ENCODE measurements at places on chromosomes 1 and 21.

GRCh38 chr1:110555807-110556470, 37.0 kb upstream of the KCNA10 start:
- no peak for DNase-seq

DNA sequence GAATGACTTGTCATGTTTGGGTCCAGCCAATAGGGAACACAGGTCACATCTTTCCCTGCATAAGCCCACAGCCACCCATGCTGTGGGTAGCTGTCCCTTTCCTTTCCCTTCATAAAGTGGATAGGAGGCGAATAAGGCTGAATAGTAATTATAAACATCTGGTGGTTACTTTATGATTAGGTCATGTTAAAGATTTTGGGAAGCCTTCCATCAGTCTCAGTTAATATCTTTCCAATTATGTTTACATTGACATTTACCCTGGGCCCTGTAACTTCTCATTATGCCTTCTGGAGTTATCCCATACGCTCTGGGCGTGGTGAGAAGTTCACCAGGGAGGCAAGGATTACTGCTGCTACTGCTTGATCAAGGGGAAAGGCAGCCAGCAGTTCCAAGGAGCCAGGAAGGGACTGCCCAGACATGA, 197.2 kb downstream of the HLX start:
- no peak for DNase-seq

DNA sequence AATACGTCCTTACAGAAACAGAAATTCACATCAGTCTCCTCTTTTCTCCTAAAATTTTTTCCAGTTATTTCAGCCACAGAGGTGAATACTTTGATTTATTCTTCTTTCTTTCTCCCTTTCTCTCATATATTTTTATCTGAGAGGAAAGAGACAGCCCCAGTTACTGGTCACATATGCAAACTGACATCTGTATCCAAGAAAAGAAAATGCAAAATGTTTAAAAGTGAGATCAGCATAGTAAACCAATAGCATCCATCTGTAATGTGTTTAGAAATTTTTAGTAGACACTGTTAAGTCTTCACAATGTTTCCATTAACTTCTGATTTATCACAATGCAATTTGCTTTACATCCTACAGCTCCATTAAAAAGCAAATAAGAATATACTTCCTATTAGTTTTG, 53.5 kb downstream of the NTNG1 start:
- DNase-seq: no peak

- DNase-seq: no peak
These were observed 17.3 kb downstream of the SLAMF1 start for GRCh38 chr1:160629286-160630210.

DNA sequence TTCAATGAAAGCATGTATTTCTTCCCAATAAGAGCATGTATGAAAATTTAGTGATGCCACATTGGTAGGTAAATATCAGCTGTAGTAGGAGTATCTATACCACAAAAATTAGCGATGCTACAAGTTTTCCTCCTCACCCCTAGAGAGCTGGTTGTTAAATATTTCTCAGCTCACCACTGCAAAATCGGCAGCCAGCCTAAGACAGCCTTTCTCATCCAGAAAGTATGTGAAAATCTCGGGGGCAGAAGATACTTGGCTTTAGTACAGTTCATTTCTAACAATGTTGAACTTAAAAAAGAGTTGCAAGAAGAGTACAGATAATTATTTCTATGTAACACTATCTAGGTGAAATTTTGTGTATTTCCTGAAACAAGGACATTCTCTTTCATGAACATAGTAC, 235.4 kb downstream of the TPR start:
- no peak for DNase-seq

DNA sequence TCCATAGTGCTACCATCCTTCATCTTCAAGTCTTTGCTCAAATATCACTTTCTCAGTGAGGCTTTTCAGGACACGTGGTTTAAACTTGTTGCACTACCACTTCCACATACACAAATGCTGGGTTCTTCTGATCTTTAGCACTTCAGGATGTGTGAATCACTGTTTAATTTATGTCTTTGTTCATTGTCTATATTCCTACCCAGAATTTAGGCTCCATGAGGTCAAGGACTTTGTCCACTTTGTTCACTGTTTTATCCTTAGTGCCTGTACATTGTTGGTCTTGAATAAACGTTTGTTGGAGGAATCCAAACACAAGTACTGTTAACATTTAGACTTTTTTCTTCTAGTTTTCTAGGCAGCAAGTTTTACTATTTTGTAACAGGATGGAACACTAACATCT, 42.6 kb upstream of the RALGPS2 start:
- no peak for DNase-seq

- no peak for DNase-seq
These were observed 59.1 kb downstream of the SLC19A1 start for GRCh38 chr21:45482899-45483821.
